ENCODE measurements at places on chromosomes 6 and 20.

DNA sequence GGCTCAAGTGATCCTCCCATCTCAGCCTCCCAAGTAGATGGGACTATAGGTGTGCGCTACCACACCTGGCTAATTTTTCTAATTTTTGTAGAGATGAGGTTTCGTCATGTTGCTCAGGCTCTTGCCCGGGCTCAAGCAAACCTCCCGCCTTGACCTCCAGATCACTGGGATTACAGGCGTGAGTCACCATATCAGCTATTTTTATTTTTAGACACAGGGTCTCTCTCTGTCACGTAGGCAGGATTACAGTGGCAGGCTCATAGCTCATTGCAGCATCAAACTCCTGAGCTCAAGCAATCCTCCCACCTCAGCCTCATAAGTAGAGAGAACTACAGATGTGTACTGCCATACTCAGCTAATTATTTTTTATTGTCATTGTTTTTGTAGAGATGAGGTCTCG is 41.7 kb downstream of the SLC23A2 start:
- no peak for DNase-seq

DNA sequence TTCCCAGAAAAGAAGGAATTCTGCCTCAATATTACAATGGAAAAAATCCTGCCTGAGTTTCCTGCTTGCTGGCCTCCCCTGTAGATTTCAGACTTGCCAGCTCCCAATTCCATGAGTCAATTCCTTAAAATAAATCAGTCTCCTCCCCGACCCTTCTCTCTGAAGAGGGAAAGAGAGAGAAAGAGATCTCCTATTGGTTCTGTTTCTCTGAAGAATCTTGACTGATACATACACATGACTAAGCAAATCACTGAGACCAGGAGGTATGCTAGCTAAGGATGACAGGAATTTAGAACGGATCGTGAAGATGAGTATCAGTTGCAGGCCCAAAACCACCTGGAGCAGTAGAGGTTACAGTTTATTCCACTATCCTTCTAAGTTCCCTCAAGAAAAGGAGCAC is 11.3 kb upstream of the RBM24 start:
- no peak for DNase-seq

DNA sequence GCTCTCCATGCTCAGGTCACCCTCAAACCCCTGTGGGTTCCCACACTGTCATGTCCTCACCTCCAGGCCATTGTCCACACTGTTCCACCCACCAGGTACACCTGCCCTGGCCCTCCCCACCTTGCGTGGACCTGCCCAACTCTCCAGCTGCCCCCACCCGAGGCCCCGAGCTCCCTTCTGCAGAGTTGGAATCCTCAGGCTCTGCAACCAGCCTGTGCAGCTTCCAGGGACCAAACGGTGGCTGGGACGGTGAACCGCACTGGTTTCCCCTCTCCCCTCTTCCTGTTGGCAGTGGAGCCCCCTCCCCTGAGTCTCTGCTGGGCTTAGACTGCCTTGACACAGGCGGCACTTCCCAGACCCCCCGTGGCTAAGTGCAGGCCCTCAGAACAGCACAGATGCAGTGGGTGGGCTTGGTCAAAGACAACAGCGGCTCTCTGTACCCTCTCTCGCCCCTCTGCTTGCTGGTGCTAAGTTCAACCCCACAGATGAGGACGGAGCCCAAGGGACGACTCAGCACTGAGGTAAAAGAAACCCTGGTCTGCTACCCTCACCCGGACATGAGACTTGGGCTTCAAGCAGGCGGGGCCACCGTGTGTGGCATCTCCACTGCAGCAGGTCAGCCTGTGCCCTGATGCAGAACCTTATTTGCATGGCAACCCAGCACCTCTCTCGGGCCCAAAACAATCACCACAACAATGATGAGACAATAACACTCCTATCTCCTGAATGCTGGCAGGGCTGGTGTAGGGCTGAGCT is 11.0 kb downstream of the ZBP1 start:
- DNase-seq = no peak

- DNase-seq = peak; percentile 40
These were observed 30.0 kb upstream of the AKIRIN2 start for GRCh38 chr6:87731818-87732661.

DNA sequence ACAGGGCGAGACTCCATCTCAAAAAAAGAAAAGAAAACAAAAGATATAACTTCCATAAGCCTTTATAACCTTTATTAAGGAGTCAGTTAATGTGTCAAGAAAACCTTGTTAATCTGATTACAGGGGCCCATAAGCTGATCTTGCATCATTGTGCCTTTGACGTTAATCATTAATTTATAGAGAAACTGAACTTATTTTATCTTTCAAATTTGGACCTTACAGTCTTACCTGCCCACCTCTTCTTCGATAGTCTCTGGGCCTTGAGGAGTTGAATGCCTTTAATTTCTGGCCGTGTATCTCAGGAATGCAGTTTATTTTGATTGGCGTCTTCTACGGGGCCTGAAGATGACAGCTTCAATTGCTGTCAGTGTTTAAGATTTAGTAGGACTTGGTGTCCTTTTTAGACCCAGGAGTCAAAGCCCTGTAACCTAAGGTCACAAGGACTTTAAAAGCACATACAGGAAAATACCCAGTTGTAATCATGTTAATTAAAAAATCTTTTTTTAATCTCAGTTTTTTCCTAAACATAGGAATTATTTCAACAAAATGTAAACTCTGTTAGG is 5.8 kb downstream of the ACOT13 start:
- no peak for DNase-seq

GRCh38 chr20:16939051-16939450 is 190.9 kb downstream of the OTOR start:
- no peak for DNase-seq

GRCh38 chr6:53741034-53741823 is 53.6 kb upstream of the LRRC1 start:
- no peak for DNase-seq

GRCh38 chr6:160035693-160036330 is 66.9 kb downstream of the IGF2R start:
- no peak for DNase-seq

- no peak for DNase-seq
These were observed 178.8 kb downstream of the IBTK start for GRCh38 chr6:82068721-82069120.

DNA sequence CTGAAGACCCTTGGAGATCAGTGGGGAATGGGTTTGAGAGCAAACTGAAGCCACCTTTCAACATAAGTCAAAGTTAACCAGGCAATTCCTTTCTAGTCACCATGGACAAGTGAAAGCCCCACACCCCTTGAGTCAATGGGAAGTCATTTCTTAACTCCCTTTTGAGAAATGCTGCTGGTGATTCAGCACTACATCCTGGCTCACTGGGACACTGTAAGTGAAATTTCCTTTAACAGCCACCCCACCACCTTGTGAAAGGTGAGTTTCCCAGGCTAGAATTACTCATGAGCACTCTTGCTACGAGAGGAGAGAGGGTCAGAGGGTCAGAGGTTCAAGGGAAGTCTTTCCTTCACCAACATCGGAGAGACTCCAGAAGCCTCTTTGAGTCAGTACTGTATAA is 93.3 kb upstream of the MARCKS start:
- no peak for DNase-seq

GRCh38 chr20:2385496-2385895 is 4.8 kb downstream of the TGM6 start:
- no peak for DNase-seq

DNA sequence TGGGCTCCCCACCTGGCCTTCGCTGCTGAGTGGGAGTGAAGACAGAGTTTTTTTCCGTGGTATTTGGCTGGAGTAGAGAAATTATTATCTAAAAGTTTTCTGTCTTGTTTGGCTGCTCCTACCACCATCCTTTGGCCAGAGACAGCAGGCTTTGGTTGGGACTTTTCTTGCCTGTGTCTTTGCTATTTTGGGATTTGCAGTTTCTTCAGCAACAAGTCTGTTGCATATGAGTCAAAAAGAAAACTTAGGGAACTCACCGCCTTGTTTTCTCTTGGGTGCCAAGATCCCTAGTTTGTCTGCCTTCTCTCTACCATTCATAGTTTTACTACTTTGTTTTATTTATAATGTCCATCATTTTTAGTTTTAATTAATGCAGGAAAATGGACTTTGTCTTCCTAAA is 683.8 kb downstream of the DOK5 start:
- DNase-seq = no peak

DNA sequence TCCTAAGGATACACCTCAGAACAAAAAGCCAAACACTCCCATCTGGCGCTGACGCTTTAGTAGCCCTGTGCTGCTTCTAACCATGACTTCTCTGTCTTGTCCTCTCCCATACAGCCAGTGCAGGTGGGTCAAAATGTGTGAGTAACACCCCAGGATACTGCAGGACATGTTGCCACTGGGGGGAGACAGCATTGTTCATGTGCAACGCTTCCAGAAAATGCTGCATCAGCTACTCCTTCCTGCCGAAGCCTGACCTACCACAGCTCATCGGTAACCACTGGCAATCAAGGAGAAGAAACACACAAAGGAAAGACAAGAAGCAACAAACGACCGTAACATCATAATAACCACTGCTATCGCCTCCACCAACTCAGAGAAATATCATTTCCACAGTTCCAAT is 1.4 kb downstream of the DEFB132 start:
- DNase-seq = no peak

- DNase-seq = no peak
These were observed 329.2 kb downstream of the DHX35 start for GRCh38 chr20:39291301-39291700.

DNA sequence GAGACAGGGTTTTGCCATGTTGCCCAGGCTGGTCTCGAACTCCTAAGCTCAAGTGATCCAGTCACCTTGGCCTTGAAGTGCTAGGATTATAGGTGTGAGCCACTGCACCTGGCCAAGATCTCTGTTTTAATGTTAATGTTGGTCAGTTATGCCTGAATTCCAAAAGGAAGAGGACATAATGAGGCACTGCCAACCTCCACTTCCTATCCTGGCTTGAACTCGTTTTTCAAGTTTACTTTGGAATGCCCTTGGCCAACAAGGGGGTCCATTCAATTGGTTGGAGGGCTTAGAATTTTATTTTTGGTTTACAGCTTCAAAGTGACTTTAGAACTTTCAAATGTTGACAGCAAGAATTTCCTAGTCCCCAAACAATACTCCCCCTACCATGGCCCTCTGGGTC is 29.8 kb downstream of the DNAAF9 start:
- DNase-seq = no peak

GRCh38 chr6:103893141-103893581 is 966.6 kb downstream of the HACE1 start:
- peak; percentile 15 for DNase-seq

All from non-pigmented ciliary epithelial cell (primary cell).